ENCODE measurements at places on chromosomes 7 and 10.

GRCh38 chr7:138244606-138245005 lies 168.3 kb downstream of the AKR1D1 start:
- no peak for DNase-seq

DNA sequence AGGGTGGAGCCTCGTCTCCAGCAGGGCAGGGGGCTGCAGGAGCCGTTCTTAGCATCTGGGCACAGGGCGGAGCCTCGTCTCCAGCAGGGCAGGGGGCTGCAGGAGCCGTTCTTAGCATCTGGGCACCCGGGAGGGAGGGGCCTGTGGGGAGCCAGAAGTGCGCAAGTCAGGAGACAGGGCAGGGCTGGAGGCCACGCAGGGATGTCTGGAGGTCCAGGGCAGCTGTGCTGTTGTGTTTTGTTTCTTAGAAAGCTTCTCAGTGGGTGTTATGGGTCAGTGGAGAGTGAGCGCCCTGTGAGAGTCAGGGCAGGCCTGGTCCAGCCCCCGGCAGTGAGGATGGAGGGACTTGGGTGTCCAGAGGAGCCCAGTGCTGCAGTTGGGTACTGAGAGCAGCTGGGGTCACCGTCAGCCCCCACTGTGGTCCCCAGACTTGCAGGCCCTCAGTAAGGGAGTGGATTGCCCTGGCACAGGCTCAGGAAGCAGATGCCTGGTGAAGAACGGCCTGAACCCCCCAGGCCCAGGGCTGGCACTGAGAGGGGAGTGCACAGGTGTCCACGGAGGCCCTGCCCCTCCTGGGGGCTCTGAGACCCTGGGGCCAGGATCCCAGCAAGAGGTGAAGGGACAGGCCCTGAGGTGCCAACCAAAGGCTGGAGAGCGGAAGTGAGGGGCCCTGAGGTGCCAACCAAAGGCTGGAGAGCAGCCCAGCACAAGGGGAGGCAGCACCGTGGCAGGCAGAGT lies 29.8 kb downstream of the FAM20C start:
- DNase-seq: no peak

DNA sequence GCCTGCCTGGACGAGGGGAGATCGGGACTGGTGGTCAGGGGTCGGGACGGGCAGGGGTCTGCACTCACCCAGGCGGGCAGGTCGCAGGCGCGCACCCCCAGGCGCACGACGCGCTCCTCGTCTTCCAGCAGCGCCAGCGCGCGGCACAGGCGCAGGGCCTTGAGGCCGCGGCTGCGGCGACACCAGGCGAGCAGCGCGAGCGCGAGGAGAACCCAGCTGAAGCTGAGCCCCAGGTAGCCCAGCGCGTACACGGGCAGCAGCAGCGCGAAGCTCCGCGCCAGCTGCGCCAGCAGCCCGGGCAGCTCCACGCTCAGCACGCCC lies 328 bp downstream of the ESYT2 start:
- DNase-seq: peak; percentile 71

DNA sequence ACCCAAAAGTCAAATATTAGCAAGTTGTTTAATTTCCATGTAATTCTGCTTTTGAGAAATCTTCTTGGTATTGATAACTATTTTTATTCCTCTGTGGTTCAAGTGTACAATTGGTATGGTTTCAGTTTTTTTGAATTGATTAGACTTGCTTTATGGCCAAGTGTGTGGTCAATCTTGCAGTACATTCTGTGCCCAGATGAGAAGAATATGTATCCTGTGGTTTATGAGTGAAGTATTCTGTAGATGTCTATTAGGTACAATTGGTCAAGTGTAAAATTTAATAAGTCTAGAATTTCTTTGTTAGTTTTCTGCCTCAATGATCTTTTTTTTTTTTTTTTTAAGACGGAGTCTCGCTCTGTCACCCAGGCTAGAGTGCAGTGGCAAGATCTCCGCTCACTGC lies 36.6 kb upstream of the C7orf33 start:
- no peak for DNase-seq

GRCh38 chr10:128470321-128470965 lies 344.2 kb upstream of the MKI67 start:
- no peak for DNase-seq

GRCh38 chr7:16317406-16317805 lies 103.9 kb downstream of the CRPPA start:
- DNase-seq: no peak

DNA sequence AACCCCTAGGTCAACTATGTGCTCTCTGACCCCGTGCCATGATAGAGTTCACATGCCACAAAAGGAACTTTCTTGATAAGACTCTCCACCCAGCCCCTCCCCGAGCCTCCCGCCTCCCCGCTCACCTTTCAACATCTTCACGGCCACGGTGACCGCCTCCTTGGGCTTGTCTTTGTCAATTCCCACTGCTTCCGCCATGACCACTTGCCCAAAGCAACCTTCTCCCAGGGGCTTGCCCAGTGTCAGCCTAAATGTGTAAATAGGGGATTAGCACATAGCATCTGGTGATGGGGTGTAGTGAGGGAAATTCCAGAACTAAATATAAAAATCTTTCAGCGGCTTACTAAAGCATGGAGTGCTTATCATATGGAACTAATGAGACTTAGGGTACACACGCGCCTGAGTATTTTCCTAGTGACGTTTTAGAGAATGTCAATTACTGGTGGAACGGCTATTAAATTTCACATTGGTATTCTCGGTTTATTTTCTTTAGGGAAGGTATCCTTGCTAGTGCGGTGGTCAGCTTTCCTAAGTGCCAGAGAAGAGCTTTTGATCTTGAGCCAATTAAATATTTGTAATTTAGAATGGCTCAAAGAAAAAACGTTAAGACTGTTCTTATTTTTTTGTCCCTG lies 97.4 kb downstream of the FGFR2 start:
- no peak for DNase-seq

- no peak for DNase-seq
Measured at GRCh38 chr10:59064080-59064692, 112.3 kb upstream of the PHYHIPL start.

GRCh38 chr7:15685358-15686294 lies 857 bp downstream of the MEOX2 start:
- peak; percentile 71 for DNase-seq

- no peak for DNase-seq
Measured at GRCh38 chr10:101834341-101834740, 9.3 kb downstream of the KCNIP2 start.

DNA sequence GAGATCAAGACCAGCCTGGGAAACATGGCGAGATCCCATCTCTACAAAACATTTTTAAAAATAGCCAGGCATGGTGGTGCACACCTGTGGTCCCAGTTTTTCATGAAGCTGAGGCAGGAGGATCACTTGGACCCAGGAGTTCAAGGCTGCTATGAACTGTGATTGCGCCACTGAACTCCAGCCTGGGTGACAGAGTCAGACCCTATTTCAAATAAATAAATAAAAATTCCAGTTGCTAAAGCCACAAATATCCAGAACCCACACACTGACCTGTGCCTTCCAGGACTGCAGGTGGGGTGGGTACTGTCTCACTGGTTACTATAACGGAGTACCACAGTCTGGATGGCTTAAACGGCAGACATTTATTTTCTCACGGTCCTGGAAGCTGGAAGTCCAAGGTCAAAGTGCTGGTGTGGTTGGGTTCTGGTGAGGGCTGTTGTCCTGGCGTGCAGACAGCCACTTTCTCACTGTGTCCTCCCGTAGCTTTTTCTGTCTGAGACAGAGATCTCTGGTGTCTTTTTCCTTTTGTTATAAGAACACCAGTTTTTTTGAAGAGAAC lies 38.8 kb downstream of the ASB13 start:
- DNase-seq: no peak

- no peak for DNase-seq
Measured at GRCh38 chr7:1709900-1710299, 39.8 kb downstream of the ELFN1 start.

DNA sequence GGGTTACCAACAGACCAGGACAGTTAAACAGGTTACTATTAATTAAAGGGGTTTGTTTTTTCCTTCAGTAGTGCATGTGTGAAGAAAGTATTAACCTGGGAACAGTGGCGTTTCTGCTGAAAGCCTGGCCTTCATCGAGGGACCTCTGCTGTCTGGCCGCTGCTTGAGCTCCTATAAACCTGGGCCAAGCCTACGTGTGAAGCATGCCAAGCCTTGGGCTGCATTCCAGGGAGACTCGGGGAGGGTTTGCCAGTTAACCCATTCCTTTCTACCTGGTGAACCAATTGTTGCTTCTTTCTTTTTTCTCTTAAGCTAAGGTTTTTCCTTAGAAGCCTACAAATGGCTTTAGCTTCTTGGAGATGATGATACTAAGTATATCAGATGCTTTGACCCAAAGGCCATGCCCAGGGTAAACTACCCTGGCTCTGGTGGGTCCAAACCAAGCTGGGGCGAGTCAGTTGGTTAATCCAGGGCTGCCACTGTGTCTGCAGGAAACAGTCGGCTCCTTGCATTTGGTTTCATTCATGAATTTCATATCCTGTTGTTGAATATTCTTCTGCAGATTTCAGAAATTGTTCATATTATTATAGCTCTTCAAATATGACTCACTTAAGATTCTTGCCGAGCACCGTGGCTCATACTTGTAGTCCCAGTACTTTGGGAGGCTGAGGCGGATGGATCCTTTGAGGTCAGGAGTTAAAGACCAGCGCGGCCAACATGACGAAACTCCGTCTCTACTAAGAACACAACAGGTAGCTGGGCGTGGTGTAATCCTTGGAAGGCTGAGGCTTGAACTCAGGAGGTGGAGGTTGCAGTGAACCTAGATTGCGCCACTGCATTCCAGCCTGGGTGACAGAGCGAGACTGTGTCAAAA lies 23.8 kb downstream of the PFKP start:
- peak; percentile 63 for DNase-seq

DNA sequence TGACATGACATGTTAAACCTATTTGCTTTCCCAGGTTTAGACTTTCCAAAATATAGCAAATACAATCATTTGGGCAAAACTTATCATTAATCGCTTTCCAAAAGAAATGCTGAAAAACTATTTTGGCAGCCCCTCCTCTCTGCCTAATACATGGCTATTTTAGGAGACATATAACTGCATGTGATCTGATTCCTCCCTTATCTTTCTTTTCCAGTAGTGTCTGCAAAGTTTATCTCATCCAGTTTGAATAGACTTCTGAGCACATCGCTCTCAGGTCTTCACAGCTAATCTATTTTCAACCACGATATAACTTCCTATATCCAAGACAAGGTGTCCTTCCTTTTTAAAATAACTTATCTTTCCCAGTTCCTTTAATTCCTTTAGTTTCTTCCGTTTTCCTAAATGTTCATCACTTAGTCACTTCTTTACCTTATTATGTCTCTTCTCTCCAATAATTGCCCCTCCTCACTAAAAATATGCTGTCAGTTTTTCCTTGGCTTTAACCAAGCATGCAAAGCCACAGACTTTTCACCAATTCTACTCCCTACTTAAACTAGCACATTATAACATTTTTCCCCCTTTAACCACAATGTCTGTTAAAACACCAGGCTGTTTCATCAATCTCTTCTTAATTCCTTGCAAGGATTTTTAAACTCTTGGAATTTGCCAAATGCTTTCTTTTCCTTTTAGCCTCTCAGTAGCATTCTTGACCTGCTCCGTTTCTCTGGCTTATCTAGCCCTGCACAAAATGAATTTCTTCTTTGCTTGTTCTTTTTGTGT lies 24.4 kb downstream of the GNG11 start:
- no peak for DNase-seq

GRCh38 chr7:41287559-41288335 lies 415.1 kb downstream of the INHBA start:
- no peak for DNase-seq

DNA sequence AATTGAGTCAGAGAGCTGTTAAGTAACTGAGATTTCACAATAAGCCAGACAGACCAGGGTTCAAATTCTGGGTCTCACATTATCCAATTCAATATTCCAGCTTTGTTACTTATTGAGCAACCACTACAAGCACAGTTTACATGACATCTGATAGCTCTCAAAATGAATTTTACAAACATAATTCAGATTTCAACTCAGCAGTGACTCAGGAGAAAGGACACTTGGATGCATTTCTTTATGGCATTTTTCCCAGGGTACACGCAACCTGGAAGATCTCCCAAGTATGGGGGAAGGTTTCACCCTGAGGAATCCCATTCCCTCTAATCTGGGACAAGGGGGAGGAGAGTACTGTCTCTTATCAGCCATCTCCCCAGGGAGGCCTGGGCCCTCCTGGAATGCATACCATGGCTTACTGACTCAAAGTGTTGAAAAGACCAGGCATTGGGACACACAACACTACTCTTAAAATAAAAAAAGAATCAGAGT lies 102.4 kb downstream of the CFTR start:
- DNase-seq: no peak

GRCh38 chr10:31758495-31758894 lies 170.1 kb downstream of the ARHGAP12 start:
- DNase-seq: no peak

DNA sequence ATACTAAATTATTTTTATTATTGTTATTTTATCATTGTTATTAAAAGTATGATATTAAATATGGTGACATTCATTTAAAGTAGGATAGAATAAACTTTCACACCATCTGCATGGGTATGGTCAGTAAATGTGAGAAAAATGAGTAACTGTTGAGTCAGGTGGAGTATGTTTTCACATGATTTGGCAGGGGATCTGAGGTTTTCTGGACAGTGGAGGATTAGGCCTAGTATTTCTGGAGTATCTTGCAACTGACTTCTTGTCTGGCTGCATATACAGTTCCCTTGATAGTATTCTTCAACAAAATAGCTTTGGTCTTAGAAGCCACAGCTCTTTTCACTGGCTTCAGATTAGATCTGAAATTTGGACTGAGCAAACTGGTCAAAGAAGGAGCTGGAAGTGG lies 54.5 kb downstream of the GBF1 start:
- DNase-seq: no peak

Data from left hindlimb (tissue), 1 donor.